ENCODE measurements at places on chromosomes 16 and 17. TPM values are rescaled to one million over a fixed set of nuclear protein-coding genes. Genes with fewer than 3 reads are reported as not detected.

Gene CNGB1
- not detected for total RNA-seq

- DNase-seq, result no peak
Measured at GRCh38 chr17:75570772-75571171, 16.8 kb upstream of the MYO15B start.

Gene OTOA
- total RNA-seq, result not detected

GRCh38 chr17:41340934-41341861 is 9.4 kb downstream of the KRT33A start:
- no peak for DNase-seq

DNA sequence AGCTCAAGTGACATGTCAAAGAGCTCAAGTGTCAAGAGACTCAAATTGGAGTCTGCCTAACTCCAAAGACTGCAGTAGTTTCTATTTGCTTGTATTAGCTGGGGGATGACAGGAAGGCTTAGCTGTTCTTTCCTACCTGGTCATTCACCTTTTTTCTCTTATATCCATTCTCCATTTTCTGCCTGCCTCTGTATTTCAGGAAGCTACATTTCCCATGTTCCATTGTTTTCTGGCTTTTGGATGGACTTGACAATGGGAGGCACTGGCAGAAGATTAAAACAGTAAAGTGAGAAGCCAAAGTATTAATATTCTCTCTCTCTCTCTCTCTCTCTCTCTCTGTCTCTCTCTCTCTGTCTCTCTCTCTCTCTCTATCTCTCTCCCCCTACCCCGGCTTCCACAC is 135.7 kb upstream of the ADAMTS18 start:
- no peak for DNase-seq

Gene ANKFN1
- total RNA-seq, result 0.52 TPM

DNA sequence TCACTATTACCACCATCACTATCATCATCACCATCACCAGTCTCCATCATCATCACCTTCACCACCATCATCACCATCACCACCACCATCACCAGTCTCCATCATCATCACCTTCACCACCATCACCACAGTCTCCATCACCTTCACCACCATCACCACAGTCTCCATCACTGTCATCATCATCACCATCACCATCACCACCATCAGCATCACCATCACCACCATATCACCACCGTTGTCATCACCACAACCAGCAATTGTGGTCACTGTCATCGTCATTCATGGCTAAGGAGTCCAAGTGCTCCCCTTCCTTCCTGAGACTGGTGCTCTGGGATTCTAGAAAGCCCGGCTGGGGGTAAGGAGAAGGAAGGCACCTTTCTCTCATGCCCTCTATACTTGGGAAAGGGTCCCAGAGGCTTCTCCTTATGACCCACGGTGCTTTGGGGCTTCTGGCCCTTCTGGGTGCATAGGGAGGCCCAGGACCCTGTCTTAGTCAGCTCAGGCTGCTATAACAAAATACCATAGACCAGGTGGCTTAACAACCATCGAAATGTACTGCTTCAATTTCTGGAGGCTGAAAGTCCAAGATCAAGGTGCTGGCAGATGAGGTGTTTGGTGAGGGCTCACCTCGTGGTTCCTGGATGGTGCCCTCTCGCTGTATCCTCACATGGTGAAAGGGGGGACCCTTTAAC is 93.4 kb upstream of the GSE1 start:
- no peak for DNase-seq

GRCh38 chr17:54948380-54948779 is 20.1 kb downstream of the COX11 start:
- DNase-seq, result no peak

Gene KRT14
- not detected for total RNA-seq

DNA sequence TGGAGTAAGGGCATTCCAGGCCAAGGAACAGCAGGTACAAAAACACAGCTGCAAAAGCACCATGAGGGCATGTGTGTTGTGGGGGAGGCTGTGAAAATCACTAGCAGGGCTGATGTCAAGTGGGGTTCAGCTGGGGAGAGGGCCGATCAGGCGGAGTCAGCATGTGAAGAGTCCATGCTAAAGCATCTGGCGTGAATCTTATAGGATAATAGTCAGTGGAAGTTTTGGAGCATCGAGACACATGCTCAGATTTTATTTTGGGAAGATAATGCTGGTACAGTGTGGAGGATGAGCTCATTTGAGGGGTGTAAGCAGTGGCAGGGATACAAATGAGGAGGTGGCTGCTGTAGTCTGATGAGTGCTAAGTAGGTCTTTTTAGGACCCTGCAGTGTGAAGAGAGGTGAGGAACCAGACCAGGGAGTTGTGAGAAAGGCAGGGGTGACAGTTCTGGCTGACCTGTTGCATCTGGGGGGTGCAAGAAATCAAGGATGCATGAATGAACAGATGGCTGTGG is 30.3 kb downstream of the MMD start:
- no peak for DNase-seq

Gene GAS2L2
- total RNA-seq, result not detected

- no peak for DNase-seq
Measured at GRCh38 chr16:19948186-19949104, 63.8 kb upstream of the GPRC5B start.

GRCh38 chr16:15913046-15913698 is 24.8 kb upstream of the CEP20 start:
- DNase-seq, result no peak

DNA sequence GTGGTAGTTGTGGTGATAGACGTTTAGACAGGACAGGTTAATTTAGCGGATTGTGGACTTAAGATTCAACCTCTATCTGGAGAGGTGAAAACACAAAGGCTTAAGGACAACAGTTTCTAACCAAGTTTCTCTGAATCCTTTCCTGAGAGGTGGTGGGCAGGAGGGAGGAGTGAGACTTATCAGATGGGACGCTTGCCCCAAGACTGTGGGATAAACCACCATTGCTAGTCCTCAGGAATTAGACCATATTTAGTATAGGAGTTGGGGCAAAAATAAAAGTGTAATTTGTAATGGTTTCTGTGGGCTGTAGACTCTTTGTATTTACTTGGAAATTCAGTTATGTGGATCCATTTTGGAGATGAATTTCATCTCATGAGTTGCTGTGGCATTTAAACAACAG is 6.6 kb downstream of the PDP2 start:
- DNase-seq, result no peak

DNA sequence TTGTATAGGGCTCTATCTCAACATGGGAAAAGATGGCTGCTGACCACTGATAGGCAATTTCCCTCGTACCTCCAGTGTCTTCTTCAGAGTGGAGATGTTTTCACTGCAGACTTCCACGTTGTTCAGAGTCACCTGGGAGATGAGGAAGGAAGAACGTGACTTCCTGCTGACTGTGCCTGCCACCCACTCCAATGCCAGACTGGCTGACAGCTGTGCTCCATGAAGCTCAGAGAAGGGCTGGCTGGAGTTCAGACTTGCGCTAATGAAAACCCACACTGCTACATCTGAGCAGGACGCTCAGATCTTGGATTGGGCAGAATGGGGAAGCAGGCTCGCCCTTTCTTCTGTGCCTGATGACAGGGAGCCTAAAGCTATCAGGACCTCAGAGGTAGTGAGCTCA is 33.1 kb downstream of the COG4 start:
- no peak for DNase-seq

Gene GOT2
- 159 TPM for total RNA-seq

Gene AARS1
- total RNA-seq, result 168 TPM

- DNase-seq, result no peak
Measured at GRCh38 chr17:78990349-78991016, 10.8 kb upstream of the LGALS3BP start.

DNA sequence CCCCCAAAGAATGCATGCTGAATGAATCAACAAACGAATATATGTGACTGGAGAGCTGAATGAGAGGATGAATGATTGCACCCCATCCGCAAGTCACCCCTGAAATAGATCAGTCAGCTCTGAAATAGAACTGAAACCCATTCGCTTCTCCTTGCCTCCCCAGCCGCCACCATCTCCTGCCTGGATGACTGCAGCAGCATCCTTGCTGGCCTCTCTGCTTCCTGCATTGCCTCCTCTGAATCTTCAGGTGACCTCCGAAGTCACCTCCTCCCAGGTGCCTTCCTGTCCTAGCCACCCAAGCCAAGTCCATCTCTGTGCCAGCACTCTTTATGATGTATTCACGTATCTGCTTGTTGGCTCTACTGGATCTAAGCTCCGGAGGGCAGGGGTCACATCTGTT is 288.3 kb downstream of the CPPED1 start:
- no peak for DNase-seq

GRCh38 chr17:42389899-42390298 is 1.7 kb upstream of the STAT3 start:
- no peak for DNase-seq

GRCh38 chr17:77651988-77652387 is 306.5 kb upstream of the TNRC6C start:
- no peak for DNase-seq

Gene HLF
- 0.17 TPM for total RNA-seq

Gene PLEKHM1
- total RNA-seq, result 9.7 TPM

DNA sequence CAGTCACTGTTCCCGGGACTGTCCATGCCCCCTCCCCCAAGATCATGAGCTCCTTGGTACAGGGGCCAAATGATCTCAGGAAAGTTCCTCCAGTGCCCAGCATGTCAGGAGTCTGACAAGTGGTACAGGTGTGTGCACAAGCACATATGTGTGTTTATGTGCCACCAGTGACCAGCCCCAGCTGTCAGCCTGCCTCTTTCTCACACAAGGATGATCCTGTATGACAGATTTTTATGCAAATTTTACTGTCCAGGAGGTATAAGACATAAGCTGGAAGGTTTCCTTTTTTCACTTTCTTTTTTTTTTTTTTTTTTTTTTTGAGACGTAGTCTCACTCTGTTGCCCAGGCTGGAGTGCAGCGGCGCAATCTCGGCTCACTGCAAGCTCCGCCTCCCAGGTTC is 31.4 kb upstream of the GFOD2 start:
- no peak for DNase-seq

- no peak for DNase-seq
Measured at GRCh38 chr16:86579268-86580062, 1.1 kb downstream of the FOXL1 start.

Gene PITPNM3
- total RNA-seq, result 1.0 TPM

DNA sequence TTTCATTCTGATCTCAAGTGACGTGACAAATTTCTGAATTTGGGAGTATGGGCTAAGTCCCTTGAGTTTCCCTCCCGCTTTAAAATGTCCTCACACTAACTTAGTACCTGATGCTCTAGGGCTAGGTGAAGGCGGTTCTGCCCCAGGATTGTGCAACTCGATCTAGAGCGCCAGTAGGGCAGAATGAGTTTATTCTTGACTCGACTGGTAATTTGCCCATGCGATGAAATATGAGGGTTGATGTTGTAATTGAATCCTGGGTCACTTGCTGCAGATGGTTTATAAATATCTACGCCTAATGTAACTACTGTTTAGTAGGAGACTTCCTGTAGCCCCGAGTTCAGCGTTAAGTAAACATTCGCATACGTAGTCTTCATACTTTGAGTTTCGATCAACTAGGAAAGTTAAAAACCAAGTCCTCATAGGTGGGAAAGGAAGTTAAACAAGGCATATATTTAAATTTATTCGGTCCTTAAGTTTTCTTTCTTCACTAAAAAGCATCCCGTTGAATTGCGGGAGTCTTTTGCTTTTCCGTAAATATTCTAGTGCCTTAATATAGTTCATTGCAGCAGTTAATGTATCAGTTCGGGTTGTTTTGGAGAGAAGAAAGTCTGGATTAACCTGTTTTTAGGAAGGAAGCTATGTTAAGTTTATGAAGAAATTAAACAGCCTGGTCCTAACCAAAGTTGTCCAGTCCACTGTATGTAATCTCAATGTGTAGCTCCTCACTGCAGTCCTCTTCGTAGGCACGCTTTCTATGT is 1.6 kb downstream of the CTCF start:
- peak; percentile 35 for DNase-seq

GRCh38 chr16:3577302-3577752 is at the start of gene NLRC3:
NLRC3 (minus strand) TSS chr16:3577403; CDS start chr16:3565036, 12,367 bp downstream.
- no peak for DNase-seq

GRCh38 chr17:327296-327695 is 25.3 kb downstream of the RPH3AL start:
- no peak for DNase-seq

DNA sequence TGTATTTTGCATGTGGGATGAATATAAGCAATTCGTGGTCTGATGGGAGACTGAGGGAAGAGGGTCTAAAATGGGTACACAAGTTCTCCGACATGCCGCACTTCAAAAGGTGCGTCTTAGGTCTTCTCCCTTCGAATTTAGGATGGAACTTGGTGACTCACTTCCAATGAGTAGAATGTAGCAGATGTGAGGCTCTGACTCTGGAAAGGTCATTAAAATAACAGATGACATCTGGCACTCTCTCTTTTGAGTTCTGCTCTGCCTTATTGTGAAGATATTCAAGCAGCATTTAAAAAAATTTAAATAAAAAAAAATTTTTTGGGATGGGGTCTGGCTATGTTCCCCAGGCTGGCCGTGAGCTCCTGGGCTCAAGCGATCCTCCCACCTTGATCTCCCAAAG is 92.7 kb downstream of the TMEM100 start:
- DNase-seq, result no peak

GRCh38 chr16:79758615-79759346 is 158.2 kb upstream of the MAF start:
- DNase-seq, result no peak

DNA sequence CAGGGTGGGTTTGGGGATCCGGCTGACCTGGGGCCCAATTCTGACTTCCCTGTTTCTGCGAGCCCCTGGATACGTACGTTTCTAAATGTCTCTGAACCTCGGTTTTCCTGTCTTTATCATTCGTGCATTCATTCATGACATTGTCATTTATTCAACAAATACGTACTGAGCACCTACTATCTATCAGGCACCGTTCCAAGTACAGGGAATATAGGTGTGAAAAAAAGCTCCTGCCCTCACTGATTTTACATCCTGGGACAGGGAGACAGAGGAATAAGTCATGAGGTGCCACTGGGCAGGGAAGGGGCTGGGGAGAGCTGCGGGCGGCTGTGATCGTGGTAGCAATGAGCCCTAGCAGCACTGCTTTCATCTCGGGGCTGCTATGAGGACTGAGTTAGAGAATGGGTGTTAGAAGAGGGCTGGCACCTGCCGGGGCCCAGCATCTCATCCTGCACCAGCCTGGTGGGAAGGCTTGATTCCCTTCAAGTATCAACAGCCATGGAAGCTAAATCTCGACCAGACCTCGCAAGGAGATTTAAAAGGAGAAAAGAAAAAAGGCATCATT is 88.3 kb upstream of the DNAH17 start:
- DNase-seq, result no peak

- no peak for DNase-seq
Measured at GRCh38 chr16:89071686-89072547, 21.7 kb upstream of the ACSF3 start.

Data from NCI-H460 (cell line).